ENCODE measurements at places on chromosomes 7 and 10. TPM values are rescaled to one million over a fixed set of nuclear protein-coding genes. Genes with fewer than 3 reads are reported as not detected.

DNA sequence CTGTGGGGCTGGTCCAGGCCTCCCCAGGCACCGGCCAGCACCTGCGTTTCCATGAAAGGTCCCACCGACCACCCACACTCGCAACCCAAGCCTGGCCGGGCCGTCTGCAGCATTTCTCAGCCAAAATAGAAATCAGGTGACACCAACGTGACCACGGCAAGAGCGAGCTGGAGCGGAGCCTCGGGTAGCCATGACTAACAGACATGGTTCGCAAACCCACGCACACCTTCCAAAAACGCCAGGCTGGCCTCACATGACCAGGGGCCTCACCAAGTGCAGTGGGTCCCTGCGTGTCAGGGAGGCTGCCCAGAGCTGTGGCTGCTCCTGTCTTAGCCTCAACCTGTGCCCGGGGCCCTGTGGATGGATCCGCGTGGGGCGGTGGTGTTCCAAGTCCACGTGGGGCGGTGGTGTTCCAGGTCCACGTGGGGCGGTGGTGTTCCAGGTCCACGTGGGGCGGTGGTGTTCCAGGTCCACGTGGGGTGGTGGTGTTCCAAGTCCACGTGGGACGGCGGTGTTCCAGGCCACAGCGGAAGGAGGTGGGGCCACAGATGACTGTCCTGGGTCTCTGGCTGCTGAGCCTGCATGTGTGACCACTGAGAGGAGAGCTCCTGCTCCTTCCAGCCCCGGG lies 64.4 kb upstream of the ADGRA1 start:
- no peaks in the 10 kb centered on the region for H3K27me3 ChIP-seq
- H3K36me3 ChIP-seq: no peaks in the 10 kb centered on the region
- H3K4me1 ChIP-seq: no peaks in the 10 kb centered on the region
- H3K4me3 ChIP-seq: no peak overlapping the region
- DNase-seq: no peak
- no peak overlapping the region for H3K27ac ChIP-seq

DNA sequence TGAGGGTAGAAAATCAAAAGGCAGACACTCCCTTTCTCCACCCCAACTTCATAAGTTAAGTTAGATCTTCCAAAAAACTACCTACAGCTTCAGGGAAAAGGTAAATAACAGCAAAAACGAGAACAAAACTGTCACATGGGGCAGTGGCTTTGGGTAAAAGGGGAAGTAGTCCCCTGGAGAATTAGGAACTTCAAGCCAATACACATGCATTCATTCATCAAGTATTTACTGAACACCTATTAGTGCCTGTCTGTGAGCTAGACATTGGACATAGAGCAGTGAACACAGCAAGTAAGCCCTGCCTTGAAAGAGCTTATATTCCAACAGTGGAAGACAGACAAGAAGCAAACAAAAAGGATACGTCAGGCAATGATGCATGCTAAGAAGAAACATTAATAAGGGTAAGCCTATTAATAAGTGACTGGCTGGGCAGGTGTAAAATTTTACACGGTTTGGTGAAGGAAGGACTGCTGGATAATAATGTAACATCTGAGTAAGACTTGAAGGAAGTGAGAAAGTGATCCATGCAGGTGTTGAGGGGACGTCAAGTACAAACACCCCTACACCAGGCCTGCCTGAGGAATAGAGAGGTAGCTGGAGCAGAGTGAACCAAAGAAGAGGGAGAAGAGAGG lies 69.6 kb upstream of the RAPGEF5 start:
- H3K27me3 ChIP-seq: no peaks in the 10 kb centered on the region
- no peaks in the 10 kb centered on the region for H3K36me3 ChIP-seq

- H3K27ac ChIP-seq: peak overlapping the region; percentile 0
- no peak overlapping the region for H3K4me3 ChIP-seq
- no peaks in the 10 kb centered on the region for H3K36me3 ChIP-seq
- peaks cover 3% of the 10 kb centered on the region for H3K4me1 ChIP-seq
- no peak for DNase-seq
These were observed 27.8 kb downstream of the CHST15 start for GRCh38 chr10:124065382-124066125.

- no peak overlapping the region for H3K27ac ChIP-seq
- H3K27me3 ChIP-seq: no peaks in the 10 kb centered on the region
- H3K4me3 ChIP-seq: no peak overlapping the region
- no peaks in the 10 kb centered on the region for H3K36me3 ChIP-seq
- no peaks in the 10 kb centered on the region for H3K4me1 ChIP-seq
These were observed 70.8 kb downstream of the LRRC17 start for GRCh38 chr7:102983602-102984001.

GRCh38 chr10:70916241-70916640 lies 27.9 kb upstream of the PCBD1 start:
- H3K4me3 ChIP-seq: no peak overlapping the region
- H3K4me1 ChIP-seq: no peaks in the 10 kb centered on the region
- H3K36me3 ChIP-seq: no peaks in the 10 kb centered on the region
- H3K27ac ChIP-seq: no peak overlapping the region
- DNase-seq: no peak
- no peaks in the 10 kb centered on the region for H3K27me3 ChIP-seq

- no peaks in the 10 kb centered on the region for H3K36me3 ChIP-seq
- no peak overlapping the region for H3K4me3 ChIP-seq
- H3K27ac ChIP-seq: no peak overlapping the region
- no peaks in the 10 kb centered on the region for H3K27me3 ChIP-seq
- no peak for DNase-seq
These were observed 240.1 kb downstream of the THSD7A start for GRCh38 chr7:11591943-11592342.

- no peak for DNase-seq
- no peak overlapping the region for H3K4me3 ChIP-seq
- no peaks in the 10 kb centered on the region for H3K4me1 ChIP-seq
- H3K27ac ChIP-seq: no peak overlapping the region
These were observed 15.0 kb upstream of the MYH16 start for GRCh38 chr7:99257675-99258074.

DNA sequence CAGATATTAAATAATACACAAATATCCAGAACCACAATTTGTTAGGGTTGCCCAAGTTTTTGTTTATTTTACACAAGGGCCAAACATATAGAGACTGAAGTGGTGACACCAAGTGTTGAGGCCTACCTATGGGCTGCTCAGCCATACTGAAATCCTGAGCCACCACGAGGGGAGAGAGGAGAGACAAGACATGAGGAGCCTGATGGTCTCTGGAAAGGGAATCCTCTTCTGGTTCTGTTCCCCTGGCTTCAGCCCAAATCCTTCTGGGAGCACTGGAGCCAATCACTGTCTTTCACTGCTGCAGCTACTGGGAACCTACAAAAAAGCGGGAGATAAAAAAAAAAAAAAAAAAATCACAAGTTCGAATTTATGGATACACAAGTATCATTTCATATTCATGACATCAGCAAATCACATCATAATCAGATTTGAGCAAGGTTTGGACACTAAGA lies 1.9 kb downstream of the SKIDA1 start:
- DNase-seq: no peak
- H3K27me3 ChIP-seq: peaks cover 20% of the 10 kb centered on the region
- H3K4me3 ChIP-seq: no peak overlapping the region
- no peaks in the 10 kb centered on the region for H3K4me1 ChIP-seq

DNA sequence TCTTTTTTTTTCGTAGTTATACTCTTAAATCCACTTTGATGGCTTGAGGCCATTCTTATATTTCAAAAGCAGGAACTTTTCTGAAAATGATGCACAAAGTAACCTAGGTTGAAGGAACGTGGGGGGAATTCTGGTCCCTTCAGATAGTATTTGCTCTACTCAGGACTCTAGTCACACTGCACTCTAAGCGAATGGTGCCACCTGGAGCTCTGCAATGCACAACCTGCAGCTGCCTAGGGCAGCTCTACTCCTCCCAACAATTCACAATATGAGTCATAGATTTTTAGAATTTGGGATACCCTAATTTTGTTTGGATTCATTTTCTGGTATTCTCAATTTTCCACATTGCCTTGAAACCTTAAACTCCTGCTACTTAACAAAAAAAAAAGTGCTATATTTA lies 17.3 kb downstream of the SYPL1 start:
- no peaks in the 10 kb centered on the region for H3K27me3 ChIP-seq
- H3K36me3 ChIP-seq: no peaks in the 10 kb centered on the region
- H3K4me3 ChIP-seq: no peak overlapping the region
- DNase-seq: no peak

GRCh38 chr10:19031763-19032162 lies 16.8 kb upstream of the MALRD1 start:
- H3K36me3 ChIP-seq: no peaks in the 10 kb centered on the region
- H3K27me3 ChIP-seq: no peaks in the 10 kb centered on the region
- no peak overlapping the region for H3K4me3 ChIP-seq

DNA sequence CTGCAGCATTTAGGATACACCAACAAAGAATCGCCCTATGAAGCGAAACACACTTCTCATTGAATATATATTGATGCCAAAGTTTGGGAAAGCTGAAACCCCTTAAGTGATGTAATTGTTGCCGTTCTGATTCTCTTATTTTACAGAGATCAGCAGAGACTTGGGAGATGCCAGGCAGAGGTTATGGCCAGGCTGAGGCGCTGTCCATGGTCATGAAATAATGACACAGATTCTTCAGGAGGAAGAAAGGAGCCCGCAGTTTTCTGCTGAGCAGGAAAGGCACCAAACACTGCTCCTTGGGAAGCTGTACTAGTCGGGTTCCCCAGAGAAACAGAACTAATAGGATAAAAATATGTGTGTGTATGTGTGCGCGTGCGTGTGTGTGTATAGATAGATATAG lies 566.0 kb downstream of the CALN1 start:
- no peaks in the 10 kb centered on the region for H3K36me3 ChIP-seq
- H3K4me3 ChIP-seq: no peak overlapping the region
- no peaks in the 10 kb centered on the region for H3K4me1 ChIP-seq
- no peak for DNase-seq
- no peak overlapping the region for H3K27ac ChIP-seq

DNA sequence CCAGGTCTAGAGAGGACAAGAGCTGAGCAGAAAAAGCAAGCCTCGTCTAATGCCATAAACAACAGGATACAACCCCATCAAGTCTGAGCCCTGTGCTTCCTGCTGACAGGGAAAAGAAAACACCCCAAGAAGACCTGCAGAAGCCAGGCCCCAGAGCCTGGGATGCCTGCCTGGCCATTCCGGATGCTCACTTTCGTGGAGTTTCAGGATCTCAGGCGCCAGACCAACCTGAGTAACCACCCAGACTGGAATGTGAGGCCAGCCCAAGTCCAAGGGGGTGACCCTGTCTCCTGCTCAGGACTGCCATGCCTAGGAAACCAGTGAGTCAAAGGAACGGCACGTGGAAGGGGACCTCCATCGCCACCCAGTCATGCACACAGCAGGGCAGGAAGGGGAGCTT lies 74.3 kb downstream of the PLXNA4 start:
- H3K36me3 ChIP-seq: no peaks in the 10 kb centered on the region
- H3K27ac ChIP-seq: no peak overlapping the region
- H3K4me3 ChIP-seq: no peak overlapping the region
- H3K4me1 ChIP-seq: no peaks in the 10 kb centered on the region

The TEX47 gene
- not detected for total RNA-seq

The TMEM270 gene
- total RNA-seq: not detected

The BICC1 gene
- 2.9 TPM for total RNA-seq

The RTKN2 gene
- total RNA-seq: 7.4 TPM

The HOXA13 gene
- 22.7 TPM for total RNA-seq

The CALML5 gene
- not detected for total RNA-seq

The POM121C gene
- total RNA-seq: 28.4 TPM

The PILRB gene
- 18.2 TPM for total RNA-seq

The AVPI1 gene
- total RNA-seq: 34.8 TPM
